ENCODE measurements at places on chromosomes 6 and 20.

DNA sequence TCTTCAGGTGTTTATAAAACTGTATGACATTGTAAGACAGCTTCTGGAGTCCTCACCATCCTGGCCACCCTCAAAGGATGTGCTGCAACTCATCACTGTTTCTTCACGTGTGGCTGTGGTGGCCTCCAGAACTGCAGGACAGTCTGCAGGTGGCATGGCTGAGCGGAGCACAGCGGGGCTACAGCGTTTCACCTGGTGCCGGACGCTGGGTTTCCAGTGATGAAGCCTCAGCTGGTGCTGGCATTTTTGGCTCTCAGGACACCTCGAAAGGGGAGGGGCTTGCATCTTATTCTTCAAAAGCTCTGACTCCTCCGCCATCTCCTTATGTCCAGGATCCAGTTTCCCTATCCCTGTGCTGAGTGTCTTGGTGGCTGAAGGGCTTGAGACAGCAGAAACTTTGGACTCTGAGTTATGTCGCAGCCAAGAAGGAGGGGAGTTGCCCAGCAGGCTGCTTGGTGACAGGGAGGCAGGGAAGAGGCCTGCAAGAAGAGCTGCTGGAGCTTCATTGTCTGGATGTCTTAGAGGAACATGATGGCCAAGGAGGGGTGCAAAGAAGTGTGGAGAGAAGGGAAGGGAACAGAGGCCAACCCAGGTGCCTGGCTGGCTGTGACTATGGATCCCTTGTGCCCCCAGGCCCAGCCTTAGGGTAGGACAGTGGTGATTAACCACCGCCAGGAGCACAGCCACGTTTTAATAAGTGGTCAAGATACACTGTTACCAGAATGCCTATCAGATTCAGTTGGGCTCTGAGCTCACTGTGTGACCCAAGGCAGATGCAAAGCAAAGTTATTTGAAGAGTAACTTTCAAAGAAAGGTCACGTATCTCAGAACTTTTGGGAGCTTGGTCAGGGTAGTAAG, 58.7 kb downstream of the GTF2H5 start:
- peak; percentile 55 for DNase-seq

DNA sequence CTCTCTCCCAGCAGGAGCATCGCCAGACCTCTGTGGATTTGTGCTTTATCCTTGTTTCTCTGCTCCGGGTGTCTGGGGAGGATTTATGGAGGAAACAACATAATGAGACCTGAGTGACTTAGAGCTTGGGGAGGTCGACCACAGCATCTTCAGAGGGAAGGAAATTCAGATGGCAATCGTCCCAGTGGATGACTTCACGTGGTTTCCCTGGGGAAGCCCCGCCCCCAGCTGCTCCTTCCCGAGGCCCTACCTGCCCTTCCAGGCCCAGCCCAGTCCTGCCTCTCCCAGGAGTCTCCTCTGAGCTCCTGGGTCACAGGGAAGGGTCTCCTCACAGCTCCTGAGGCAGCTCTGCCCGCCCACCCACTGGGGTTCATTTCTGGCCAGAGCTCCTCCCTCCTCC, 430.3 kb upstream of the SULF2 start:
- DNase-seq: no peak

GRCh38 chr20:47770935-47771334, 14.3 kb downstream of the SULF2 start:
- DNase-seq: no peak

DNA sequence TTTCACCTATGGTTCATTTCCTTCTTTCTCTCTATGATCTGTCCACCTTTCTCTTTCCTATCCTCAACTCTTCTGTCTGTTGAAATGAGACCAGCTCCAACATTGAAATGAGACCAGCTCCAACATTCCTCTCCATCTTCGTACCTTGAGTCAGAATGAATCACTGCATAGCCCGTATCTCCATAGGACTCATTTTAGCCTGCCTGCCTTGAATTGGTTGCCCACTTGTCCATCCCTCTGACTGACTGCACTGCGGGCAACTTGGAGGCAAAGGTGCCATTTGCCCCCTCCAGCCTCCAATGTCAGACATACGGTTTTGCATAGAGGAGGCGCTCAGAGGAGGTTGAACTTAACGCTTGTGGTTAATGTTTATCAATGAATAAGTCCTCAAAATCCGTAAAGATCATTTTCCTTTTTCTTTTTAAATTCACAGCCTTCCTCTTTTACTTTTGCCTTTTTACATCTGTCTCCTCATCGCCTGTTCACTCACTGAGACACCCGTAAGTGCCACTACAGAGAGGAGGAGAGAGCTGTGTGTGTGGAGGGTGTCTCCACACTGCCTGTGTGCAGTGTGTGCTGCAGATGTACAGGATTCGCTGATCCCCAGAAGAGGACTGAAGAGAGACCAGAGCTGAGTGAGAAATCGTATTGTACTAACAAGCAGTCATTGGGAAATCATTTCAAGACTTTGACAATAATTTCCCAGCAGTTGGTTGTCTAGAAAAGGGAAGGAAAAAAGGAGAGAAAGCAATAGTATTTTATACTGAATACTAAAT, 579.6 kb upstream of the MAP3K7 start:
- no peak for DNase-seq

DNA sequence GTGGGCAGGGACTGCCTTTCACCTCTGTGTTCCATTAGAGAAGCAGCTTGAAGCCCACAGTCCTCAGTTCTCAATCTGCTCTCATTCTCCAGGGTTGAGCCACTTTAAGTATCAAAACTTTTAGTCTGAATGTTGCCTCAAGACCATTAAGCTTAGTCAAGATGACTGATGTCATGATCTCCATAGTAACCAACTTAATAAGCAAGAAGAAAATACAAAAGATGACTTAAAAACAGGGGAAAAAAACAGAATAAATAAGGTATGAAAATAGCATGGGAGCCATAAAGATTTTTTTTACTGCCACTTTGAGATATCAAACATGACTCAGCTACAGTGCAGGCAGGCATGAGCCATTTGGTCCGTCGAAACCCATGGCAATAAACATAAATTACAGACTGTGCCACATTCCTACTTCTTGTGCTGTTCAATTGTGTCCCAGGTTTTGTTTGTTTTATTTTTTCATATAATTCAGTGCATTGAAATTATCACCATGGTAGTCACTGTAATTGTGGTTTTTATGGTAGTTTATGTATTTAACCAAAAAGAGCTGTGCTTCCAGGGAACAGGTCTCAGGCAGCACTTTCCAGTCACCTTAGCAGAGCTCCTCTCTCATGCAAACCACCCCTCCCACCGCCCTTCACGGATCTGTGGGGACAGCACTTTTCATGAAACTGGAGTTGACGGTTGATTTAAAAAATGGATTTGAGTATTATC, 156.5 kb upstream of the INSM1 start:
- DNase-seq: peak; percentile 73

GRCh38 chr6:67608099-67608749, 1026.9 kb upstream of the ADGRB3 start:
- DNase-seq: peak; percentile 1

GRCh38 chr6:157569543-157569942, 188.6 kb downstream of the ZDHHC14 start:
- no peak for DNase-seq

GRCh38 chr20:6966721-6967120, 199.2 kb downstream of the BMP2 start:
- DNase-seq: no peak

DNA sequence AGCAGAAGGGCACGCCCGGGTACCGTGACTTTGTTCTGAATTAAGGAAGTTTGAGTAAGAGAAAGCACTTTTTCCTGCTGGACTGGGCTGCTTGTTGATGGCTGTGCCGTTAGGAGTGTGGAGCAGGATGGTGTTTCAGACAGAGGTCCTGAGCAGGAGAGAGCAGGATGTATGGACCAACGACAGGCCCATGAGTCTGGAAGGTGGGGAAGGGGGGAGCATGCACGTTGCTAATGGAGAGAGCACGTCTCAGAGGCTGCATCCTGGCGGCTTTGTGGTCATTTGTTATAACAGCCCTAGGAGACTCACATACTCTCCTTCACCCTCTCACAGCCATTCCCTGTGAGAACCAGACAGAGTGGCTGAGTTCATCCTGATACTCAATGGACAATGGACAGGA, 56.8 kb downstream of the PHACTR3 start:
- no peak for DNase-seq

DNA sequence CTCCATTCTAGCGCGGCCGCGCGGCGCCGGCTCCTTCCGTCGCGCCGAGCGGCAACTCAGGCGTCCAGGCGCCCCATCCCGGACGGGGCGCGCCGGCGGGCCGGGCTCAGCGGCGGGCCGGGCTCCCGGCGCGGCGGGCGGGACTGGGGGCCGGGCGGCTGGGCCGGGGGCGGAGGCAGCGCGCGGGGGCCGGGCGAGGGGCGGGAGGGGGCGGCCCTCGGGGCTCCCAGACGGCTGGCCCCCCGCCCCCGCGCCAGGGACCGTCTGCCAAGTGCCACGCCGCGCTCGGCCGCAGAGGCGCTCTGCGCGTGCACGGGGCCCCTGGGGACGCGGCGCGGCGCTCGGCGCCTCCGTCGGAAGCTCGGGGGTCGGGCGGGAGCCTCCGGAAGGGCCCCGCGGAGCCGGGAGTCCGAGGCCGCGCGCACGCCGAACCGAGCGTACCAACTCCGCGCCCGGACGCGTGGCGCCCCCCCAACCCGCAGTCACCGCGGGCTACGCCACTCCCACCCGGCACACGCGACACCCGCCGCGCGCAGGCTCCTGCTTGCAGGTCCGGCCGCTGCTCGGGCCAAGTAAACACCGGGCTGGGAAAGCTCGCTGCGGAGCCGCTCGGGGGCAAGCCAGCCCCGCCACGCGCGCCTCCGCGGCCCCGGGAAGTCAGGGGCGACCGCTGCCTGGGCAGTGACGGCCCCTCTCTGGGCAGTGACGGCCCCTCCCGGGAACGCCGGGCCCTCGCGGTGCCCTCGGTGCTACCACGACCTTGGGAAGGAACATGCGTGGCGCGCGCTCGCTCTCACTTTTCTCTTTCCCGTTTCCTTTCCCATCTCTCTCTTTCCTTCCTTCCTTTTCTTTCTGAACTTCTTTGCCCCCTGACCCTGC, at the start of gene PREX1:
Gene PREX1 (minus strand): TSS at position 145 of the 879 bp plus-strand sequence. CDS start 139 bp downstream, at position 6.
- DNase-seq: peak; percentile 88

Measured in NCI-H146 (cell line).